ENCODE measurements at places on chromosomes 1 and 21. TPM values are rescaled to one million over a fixed set of nuclear protein-coding genes. Genes with fewer than 3 reads are reported as not detected.

Gene EXOSC10
- total RNA-seq, result 63.6 TPM

Gene CYP4Z1
- total RNA-seq, result not detected

Gene OR6K3
- total RNA-seq, result not detected

Gene CD5L
- not detected for total RNA-seq

Gene FCAMR
- total RNA-seq, result not detected

Gene RGS8
- total RNA-seq, result not detected

Gene NUP210L
- total RNA-seq, result 0.09 TPM

Gene HHIPL2
- total RNA-seq, result 0.18 TPM

Gene KRTAP13-2
- not detected for total RNA-seq

Gene PALMD
- total RNA-seq, result 6.0 TPM

Gene HSD11B1
- total RNA-seq, result 33.3 TPM

Gene MIXL1
- not detected for total RNA-seq

DNA sequence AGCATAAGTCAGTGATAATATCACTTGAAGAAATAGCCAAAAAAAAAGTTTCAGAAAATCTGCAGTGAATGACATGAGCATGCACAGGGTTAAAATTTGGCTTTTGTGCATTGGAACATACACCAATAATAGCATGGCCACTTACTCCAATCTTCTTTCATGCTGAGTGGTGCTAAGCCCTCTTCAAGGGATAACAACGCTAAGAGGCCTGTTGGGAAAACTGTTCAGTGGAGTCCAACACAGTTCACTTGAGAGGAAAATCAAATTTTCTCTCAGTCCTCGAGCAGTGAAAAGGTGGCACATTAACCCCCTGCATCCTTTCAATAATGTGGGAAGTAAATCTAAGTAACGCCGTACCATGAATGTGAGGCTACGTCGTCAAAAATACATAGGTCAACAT is 264.7 kb downstream of the SPATA17 start:
- no peak for DNase-seq

GRCh38 chr1:6440198-6441126 is 15.9 kb downstream of the ESPN start:
- no peak for DNase-seq

GRCh38 chr21:25400427-25400826 is 206.9 kb downstream of the MRPL39 start:
- DNase-seq, result no peak

GRCh38 chr1:240577095-240577494 is 34.9 kb downstream of the GREM2 start:
- no peak for DNase-seq

DNA sequence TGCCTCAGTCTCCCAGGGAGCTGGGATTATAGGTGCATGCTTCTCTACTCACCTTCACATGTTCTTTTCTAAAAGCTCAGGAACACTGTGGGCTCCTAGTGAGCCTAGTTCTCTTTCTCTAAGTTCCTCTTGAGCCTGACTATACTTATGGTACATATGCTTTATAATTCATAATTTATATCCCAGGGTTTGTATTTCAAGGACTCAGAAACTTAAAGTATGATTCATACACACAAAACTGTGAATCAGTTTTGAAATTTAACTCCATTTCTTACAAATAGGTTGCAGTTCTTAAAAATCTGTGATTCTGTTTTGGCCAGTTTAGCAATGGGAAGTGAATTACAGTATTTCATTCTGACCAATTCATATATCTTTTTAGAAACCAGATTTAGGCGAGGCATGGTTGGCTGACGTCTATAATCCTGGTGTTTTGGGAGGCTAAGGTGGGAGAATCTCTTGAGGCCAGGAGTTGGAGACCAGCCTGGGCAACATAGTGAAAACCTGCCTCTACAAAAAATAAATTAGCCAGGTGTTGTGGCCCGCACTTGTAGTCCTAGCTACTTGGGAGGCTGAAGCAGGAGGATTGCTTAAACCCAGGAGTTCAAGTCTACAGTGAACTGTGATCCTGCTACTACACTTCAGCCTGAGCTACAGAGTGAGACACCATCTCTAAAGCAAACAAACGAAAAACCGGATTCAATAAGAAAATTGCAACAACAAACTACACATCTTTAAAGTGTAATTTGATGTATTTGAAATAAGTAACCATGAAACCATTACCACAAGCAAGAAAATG is 15.6 kb downstream of the RASAL2 start:
- DNase-seq, result peak; percentile 34

GRCh38 chr1:201191653-201192260 is 1.1 kb downstream of the IGFN1 start:
- peak; percentile 81 for DNase-seq

GRCh38 chr1:177001556-177001955 is 163.0 kb downstream of the ASTN1 start:
- no peak for DNase-seq

DNA sequence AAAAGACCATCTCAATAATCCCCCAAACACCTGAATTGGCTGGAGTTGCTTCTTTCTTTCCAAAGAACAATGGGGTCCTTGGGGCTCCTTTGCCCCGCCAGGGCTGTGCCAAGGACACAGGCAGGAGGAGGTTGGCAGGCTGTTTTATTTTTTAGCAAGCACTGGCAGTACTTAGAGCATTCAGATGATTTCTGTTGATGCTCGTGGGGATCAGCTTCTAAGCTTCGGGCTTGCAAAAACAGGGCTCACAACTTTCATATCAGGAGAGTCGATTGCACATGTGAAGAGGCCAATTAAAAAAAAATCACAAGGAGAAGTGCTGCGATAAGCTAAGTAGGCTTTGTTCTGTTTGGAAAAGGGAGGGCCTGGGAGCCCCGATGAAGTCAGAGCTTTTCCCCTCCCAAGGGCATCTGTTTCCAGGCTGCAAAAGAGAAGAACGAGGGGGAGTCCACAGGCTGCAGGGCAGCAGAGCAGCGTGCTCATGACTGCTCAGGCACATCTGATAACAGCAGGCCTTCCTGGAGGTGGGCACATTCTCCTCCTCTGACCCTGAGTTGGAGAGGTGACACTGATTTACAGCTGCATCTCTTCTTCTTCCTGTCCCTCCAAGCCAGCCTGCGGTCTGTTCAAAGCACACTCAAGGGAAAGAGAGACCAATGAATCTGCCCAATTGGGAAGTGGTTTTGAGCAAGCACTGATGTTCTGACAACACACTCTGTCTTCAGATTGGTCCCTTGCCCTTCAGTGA is 27.3 kb upstream of the BCAR3 start:
- peak; percentile 56 for DNase-seq

- DNase-seq, result no peak
These were observed 19.4 kb downstream of the RHBG start for GRCh38 chr1:156388174-156389137.

DNA sequence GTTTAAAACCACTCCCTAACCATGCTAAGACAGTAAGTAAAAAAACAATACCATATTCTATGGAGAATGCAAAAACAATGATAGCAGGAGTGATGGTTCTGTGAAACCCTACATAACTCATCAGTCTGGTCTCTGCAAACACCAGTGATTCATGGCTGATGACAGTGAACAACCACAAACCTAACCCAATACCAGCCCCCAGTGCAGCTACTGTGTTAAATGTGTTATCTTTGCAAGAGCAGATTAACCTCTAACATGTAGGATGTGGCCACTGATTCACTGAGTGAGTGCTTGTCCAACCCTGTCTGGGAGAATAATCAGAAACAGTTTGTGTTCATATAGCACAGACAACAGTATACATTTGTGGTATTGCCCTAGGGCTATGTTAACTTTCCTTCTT is 100.2 kb upstream of the COG2 start:
- no peak for DNase-seq

DNA sequence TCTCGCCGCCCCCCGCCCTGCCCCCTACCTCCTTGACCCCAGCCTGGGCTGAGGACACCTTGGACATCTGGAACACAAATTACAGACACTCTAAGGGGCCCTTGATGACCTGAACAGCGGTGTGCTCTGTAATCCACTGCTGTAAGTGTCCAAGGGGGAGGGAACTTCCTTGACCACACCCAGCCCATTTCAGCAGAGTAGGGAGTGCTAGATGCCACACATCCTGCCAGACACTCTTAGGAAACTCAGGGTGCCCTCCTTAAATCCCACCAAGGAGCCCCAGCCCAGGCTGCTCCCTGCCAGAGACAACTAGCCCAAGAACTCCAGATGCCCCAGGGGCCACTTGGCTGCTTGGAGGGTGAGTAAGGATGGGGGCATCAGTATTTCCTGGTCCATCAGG is 282.2 kb downstream of the RRAGC start:
- DNase-seq, result no peak

- peak; percentile 87 for DNase-seq
These were observed 152.8 kb downstream of the TENT5C start for GRCh38 chr1:117758444-117759316.

- peak; percentile 24 for DNase-seq
These were observed 1.3 kb upstream of the PDE4B start for GRCh38 chr1:65791396-65791795.

- no peak for DNase-seq
These were observed 6.2 kb downstream of the CROCC start for GRCh38 chr1:16927711-16928485.

- DNase-seq, result no peak
These were observed 14.8 kb downstream of the FAM163A start for GRCh38 chr1:179757933-179758332.

DNA sequence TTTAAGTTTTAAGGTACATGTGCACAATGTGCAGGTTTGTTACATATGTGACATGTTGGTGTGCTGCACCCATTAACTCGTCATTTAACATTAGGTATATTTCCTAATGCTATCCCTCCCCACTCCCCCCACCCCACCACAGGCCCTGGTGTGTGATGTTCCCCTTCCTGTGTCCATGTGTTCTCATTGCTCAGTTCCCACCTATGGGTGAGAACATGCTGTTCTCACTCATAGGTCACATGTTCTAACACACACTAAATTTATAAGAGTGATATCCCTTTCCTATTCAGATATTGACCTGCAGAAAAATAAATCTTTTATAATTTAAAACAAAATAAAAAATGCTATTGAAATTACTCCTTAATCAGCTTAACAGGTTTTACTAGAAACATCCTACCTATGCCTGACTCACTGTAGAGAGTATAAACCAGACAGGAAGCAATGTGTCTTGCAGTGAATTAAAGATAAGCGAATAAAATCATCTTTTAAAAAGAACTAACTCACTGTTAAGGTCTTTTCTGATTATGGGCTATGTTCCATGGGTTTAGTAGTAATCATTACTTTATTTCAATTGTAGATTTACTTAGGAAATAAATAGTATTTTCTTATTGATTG is 82.0 kb upstream of the DPH5 start:
- DNase-seq, result no peak

GRCh38 chr21:36211660-36212512 is 55.3 kb downstream of the DOP1B start:
- DNase-seq, result peak; percentile 80

DNA sequence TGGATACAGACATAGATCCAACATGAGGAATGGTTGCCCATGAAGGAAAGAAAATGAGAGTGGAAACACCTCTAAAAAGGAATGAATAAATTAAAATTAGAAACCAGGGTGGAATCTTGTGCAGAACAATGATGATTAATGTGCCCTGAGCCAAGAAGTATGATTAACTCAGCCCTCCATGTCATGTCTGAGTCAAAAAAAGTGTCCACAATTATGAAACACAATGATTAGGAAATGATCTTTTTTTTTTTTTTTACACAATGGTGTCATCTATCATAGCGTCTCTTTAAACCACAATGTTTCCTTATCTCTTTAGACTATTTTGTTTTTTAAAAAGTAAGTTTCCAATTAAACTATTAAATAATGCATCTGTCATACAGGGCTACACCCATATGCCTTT is 78.9 kb upstream of the RAB4A start:
- peak; percentile 81 for DNase-seq

- DNase-seq, result no peak
These were observed 42.6 kb upstream of the PIGV start for GRCh38 chr1:26745191-26745590.

GRCh38 chr1:12035312-12035711 is 16.0 kb downstream of the MIIP start:
- no peak for DNase-seq

DNA sequence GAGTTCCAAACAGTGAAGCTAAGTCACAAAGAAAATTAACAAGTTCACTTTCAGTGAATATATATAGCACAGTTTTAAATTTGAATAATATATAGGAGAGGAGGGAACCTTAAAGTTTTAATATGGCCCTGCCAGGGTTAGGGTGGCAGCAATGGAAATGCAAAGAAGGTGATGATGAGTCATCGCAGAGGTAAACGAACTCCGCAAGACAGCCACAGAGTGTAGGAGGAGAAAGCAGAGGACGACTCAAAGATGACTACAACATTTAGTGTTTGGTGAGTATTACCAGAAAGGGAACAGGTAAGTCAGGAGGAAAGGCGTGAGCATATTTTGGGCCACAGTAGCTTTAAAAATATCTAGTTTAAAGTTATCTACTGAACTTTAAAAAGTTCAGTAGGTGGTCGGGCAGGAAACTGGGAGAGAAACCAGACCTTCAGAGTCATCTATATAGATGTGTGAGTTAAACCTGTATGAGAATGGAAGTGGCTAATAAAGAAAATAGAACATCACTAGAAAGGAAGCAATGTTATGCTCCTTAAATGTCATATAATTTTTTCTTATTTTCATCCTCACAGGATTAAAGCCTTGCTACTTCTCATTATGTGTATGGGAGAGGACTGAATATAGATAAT is 75.7 kb downstream of the UCHL5 start:
- DNase-seq, result no peak

DNA sequence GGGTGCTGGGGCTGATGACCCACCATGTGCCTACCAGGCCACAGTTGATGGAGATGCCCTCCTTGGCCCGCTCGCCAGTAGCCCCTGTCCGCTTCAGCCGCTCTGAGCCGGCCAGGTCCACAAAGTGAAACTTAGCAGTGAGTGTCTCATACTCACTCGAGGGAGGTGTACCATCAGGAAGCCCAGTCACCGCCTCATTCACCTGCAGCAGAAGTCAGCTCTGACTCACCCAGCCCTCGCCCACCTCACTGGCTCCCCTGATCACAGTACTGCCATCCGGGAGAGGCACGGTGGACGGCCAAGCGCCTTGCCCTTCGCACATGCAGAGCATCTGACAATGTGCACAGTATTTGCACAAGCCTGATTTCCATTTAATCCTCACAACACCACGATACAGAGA is 18.8 kb downstream of the KIF21B start:
- no peak for DNase-seq

GRCh38 chr1:227459326-227459841 is 104.0 kb upstream of the ZNF678 start:
- DNase-seq, result peak; percentile 6

DNA sequence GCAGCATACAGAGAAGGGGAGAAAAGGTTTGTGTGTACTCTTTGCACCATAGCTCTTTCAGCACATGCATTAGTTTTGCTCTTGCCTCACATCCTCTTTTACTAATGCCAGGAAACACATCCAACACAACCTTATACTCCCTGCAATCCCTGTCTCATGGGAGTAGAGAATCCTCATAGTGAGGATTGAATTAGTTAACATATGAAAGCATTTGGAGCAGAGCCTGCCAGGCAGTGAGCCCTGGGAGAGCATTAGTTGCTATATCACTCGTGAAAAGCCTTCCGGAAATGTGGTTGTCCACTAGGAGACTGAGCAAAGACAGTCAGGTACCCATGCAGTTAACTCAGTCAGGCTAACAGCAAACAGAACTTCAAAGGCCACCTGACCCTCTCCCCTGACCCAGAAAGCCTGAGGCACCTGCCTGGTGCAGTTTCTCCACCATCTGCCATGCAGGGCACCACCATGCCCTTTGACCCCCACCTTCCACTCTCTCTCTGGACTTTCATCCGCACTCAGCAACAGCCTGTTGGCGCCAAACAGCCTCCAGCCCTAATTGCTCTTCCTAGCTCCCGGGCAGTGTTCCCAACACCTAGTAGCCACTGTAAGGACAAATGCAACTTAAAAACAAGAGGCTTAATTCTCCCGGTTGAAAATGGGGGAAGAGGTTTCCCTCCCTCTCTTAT is 14.9 kb upstream of the AGT start:
- no peak for DNase-seq
